ENCODE measurements at places on chromosomes 11 and 22. TPM values are rescaled to one million over a fixed set of nuclear protein-coding genes. Genes with fewer than 3 reads are reported as not detected.

Gene SLC22A9
- total RNA-seq = not detected

Gene DEUP1
- not detected for total RNA-seq

Gene MOGAT2
- total RNA-seq = not detected

Gene RIMBP3B
- total RNA-seq = 0.17 TPM

Gene MYBPC3
- not detected for total RNA-seq

Gene SYT8
- 5.8 TPM for total RNA-seq

Gene C11orf86
- total RNA-seq = not detected

Gene PDE3B
- total RNA-seq = 4.6 TPM

Gene RGL4
- total RNA-seq = not detected

Gene NFAM1
- 0.39 TPM for total RNA-seq

Gene LRP4
- 0.80 TPM for total RNA-seq

Gene DBX1
- total RNA-seq = not detected

Gene RPL27A
- total RNA-seq = 571 TPM

Gene RAB1B
- 146 TPM for total RNA-seq

- H3K27me3 ChIP-seq = no peaks in the 10 kb centered on the region
- H3K27ac ChIP-seq = no peak overlapping the region
- H3K36me3 ChIP-seq = peaks cover 8% of the 10 kb centered on the region
- DNase-seq = no peak
Measured at GRCh38 chr11:12817681-12818332, 143.6 kb downstream of the TEAD1 start.

DNA sequence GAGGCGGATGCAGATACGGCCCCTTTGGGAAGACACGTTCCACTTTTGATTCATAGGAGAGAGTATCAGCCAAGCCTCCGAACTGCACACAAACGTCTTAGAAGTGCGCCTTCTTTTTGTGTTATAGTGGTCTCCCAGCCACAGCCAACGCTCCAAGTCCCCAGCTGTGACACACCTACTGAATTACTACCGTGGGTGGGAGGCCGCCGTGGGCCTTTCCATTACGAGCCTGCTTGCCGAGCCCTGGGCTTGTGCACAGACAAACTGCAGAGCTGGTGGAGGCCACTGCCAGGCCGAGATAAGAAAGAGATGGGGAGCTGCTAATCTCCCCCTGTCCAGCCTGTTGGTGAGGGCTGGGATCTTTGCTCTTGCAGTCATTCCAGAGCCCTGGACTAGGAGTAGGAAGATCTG, 761 bp downstream of the HMBS start:
- no peaks in the 10 kb centered on the region for H3K27me3 ChIP-seq
- H3K4me1 ChIP-seq = no peaks in the 10 kb centered on the region
- H3K36me3 ChIP-seq = peaks cover 26% of the 10 kb centered on the region

- H3K27me3 ChIP-seq = peaks cover 42% of the 10 kb centered on the region
- H3K27ac ChIP-seq = no peak overlapping the region
- H3K4me3 ChIP-seq = no peak overlapping the region
- no peaks in the 10 kb centered on the region for H3K36me3 ChIP-seq
Measured at GRCh38 chr11:15577519-15577918, 462.8 kb downstream of the INSC start.

- no peaks in the 10 kb centered on the region for H3K27me3 ChIP-seq
- no peak for DNase-seq
- no peak overlapping the region for H3K27ac ChIP-seq
- H3K4me1 ChIP-seq = no peaks in the 10 kb centered on the region
- no peaks in the 10 kb centered on the region for H3K36me3 ChIP-seq
- no peak overlapping the region for H3K4me3 ChIP-seq
Measured at GRCh38 chr11:93020248-93021046, 51.0 kb downstream of the MTNR1B start.

DNA sequence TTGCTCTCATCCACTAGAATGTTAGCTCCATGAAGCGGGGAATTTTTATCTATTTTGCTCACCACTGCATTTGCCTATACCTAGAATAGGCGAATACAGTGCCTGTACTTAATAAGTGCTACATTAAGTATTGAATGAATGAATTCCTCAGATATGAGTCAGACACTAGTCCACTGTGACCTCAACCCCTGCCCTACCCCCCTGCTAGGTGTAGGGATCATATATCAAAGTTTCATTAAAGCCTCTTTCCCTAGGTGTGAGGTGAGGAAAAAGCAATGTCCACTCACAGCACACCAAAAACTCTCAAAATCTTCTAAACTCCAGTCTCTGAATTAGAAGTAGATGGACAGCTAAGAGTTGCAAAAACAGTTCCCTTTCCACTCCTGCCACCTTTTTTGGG, 9.8 kb upstream of the PSMA1 start:
- H3K36me3 ChIP-seq = no peaks in the 10 kb centered on the region
- H3K4me3 ChIP-seq = no peak overlapping the region
- H3K27me3 ChIP-seq = no peaks in the 10 kb centered on the region
- H3K27ac ChIP-seq = no peak overlapping the region
- H3K4me1 ChIP-seq = peaks cover 13% of the 10 kb centered on the region

DNA sequence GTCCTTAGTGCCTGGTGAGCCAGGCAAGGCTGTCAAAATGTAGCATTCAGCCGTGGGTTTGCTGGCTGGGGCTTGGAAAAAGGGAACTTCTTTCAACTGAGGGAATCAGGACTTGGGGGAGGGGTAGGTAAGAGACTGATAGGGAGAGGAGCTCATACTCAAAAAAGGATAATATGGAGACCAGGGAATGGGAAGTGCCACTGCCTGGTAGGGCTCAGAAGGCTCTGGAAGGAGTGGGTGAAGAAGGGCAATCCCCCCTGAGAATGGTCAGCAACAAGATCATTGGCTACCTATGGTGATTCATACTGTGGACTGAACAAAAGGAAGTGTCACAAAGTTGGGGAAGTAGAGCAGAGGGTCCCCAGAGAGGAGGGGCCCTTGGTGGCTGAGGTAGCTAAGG, 1.9 kb downstream of the CNGA4 start:
- H3K27ac ChIP-seq = no peak overlapping the region
- DNase-seq = no peak
- no peak overlapping the region for H3K4me3 ChIP-seq
- no peaks in the 10 kb centered on the region for H3K4me1 ChIP-seq

GRCh38 chr11:134480136-134480712, 68.2 kb upstream of the B3GAT1 start:
- no peaks in the 10 kb centered on the region for H3K36me3 ChIP-seq
- peaks cover 56% of the 10 kb centered on the region for H3K27me3 ChIP-seq
- DNase-seq = no peak

- DNase-seq = no peak
- H3K27me3 ChIP-seq = no peaks in the 10 kb centered on the region
- H3K4me3 ChIP-seq = no peak overlapping the region
- H3K36me3 ChIP-seq = peaks cover 6% of the 10 kb centered on the region
- no peak overlapping the region for H3K27ac ChIP-seq
- H3K4me1 ChIP-seq = no peaks in the 10 kb centered on the region
Measured at GRCh38 chr22:24265734-24266133, 4.9 kb upstream of the SPECC1L start.

DNA sequence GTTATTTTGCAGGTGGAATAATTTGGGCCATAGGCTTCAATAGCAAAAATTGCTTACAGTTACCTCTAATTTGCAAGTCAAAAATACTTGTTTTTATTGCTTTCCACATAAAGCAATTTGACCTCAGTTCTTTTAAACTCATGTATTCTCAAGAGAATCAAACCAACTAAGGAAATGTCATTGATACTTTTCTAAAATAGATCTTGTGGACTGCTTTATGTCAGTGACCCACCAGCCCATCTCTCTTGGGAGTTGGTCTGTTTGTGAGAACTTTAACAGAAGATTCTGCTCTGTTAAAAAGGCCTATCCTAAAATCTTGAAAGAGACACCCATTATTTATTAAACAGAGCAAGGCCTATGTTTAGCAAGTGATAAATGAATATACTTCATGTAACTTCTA, 75.2 kb downstream of the DDIAS start:
- H3K27me3 ChIP-seq = no peaks in the 10 kb centered on the region
- DNase-seq = no peak
- H3K4me1 ChIP-seq = no peaks in the 10 kb centered on the region
- no peak overlapping the region for H3K4me3 ChIP-seq
- H3K36me3 ChIP-seq = no peaks in the 10 kb centered on the region

DNA sequence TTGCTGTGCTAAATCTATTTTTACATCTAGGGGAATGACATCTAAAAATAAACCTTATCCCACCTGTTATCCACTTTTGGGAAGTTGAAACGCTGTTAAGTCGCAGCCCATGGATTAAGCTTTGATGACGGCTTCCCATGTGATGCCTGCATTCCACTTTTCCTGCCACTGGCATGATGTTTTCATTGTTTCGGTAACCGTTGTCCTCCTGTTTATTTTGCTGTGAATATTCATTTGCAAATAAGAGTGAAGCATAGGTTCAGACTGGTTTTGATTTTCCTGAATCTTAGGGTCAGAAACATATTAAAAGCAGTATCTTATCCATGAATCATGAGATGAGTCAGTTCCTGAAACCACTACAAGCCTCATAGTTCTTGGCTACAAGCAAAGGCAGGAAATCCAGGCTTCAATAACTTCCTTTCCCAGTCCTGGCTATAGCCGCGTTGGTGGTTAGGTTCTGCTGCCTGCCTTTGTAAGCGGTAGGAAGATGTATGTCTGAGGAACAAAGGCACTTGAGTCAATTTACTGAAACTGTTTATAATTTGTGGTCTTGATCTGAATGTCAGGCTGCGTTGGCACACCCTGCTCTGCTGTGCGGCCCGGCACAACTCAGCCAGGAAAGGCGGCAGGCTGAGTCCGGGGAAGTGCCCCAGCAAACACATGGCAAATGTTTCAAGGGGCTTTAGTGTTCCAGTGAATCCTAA, 19.4 kb downstream of the TEAD1 start:
- DNase-seq = peak; percentile 59
- peak overlapping the region; percentile 62 for H3K4me3 ChIP-seq
- no peaks in the 10 kb centered on the region for H3K27me3 ChIP-seq
- H3K36me3 ChIP-seq = peaks cover 16% of the 10 kb centered on the region
- peak overlapping the region; percentile 94 for H3K27ac ChIP-seq

- H3K4me1 ChIP-seq = peaks cover 25% of the 10 kb centered on the region
- H3K27me3 ChIP-seq = no peaks in the 10 kb centered on the region
- DNase-seq = no peak
- peak overlapping the region; percentile 6 for H3K27ac ChIP-seq
- H3K4me3 ChIP-seq = no peak overlapping the region
- H3K36me3 ChIP-seq = no peaks in the 10 kb centered on the region
Measured at GRCh38 chr11:23727387-23727786, 769.5 kb upstream of the LUZP2 start.

- no peak overlapping the region for H3K4me3 ChIP-seq
- H3K4me1 ChIP-seq = no peaks in the 10 kb centered on the region
- peak overlapping the region; percentile 30 for H3K27ac ChIP-seq
- H3K36me3 ChIP-seq = peaks cover 42% of the 10 kb centered on the region
- DNase-seq = peak; percentile 12
- no peaks in the 10 kb centered on the region for H3K27me3 ChIP-seq
Measured at GRCh38 chr22:31451709-31452571, 37.7 kb downstream of the EIF4ENIF1 start.

DNA sequence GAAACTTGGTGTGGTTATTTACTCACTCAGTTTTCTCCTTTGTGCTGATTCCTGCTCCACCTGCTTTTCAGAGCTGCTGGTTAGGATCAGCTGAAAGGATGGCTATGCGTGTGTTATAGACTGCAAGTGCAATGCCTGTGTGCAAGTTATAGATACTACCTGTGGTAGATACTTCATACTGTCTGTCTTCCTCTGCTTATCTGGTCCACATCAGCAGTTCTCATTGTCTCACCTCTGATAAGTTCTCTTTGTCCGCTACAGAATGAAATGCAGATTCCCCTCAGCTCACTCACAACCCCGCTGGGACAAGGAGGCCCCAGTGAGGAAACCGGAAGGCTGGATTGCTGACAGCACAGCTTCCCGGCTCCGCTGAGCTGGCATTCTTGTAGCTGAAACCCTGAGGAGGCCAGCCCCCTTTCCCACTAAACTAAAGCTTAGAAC, 37.5 kb upstream of the LYVE1 start:
- H3K27me3 ChIP-seq = peaks cover 12% of the 10 kb centered on the region
- no peaks in the 10 kb centered on the region for H3K4me1 ChIP-seq
- no peak overlapping the region for H3K4me3 ChIP-seq

GRCh38 chr11:27055065-27055682, 14.6 kb downstream of the BBOX1 start:
- no peak overlapping the region for H3K27ac ChIP-seq
- peak; percentile 54 for DNase-seq
- no peaks in the 10 kb centered on the region for H3K27me3 ChIP-seq
- H3K36me3 ChIP-seq = no peaks in the 10 kb centered on the region
- H3K4me1 ChIP-seq = peaks cover 9% of the 10 kb centered on the region
- H3K4me3 ChIP-seq = no peak overlapping the region

DNA sequence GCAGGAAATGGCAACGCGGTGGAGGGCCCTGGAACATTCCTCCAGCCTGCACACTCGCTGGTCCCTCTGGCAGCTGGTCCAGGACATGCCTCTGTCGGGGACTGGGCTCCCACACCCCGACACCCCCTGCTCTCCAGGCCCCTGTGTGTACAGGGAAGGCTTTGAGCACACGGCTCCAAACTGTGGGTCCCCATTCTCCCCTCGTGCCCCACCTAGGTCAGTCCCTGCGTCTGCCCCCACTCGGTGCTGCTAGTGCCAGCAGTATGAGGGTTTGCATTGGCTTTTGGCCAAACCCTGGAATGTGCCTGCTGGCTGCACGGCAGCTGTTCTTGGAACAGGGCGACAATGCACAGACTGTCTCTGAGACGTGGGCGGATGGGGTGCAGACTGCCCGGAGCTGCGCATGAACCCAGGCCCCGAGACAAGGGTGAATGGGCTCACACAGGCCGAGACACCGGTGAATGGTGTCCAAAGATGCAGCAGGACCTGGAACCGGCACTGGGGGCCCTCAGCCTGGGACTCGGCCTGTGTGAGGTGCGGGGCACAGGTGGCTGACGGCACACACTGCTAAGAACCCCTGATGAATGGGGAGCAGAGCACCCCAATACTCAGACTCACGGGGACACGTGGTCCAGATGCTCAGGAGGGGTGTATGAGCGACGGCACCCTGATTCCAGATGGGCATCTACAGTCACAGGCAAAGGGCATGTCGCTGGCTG, 7.5 kb upstream of the SYT8 start:
- peak; percentile 93 for DNase-seq
- peak overlapping the region; percentile 93 for H3K27ac ChIP-seq
- H3K36me3 ChIP-seq = peaks cover 38% of the 10 kb centered on the region

DNA sequence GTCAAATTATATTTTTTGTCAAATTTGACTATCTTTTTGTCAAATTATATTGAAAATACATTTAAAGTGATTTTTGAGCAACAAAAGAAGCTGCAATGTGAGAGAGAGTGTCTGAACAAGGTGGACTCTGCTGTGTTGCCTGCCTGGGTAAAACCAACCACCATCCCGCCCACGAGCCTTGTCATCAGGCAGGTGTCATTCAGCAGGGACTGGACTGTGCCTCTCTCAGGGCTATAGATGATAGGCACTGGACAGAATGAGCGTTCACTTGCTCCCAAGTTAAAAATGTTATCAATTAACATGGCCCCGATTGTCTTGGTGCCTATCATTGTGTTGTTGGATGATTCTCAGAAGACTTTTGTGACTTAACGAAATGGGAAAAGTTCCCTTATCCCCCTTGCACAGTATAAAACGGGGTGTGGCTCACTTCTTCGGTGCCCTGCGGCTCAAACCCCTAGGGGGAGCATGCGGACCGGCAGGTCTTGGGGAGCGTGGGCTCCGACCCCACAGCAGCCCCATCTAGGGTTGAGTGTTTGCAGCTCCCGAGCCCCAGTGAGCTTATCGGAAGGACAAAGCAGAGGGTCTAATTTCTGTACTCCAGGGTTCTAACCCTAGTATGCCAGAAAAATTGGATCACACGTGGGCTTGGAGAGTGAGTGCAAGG, 1.7 kb downstream of the APOL5 start:
- no peaks in the 10 kb centered on the region for H3K27me3 ChIP-seq
- no peak overlapping the region for H3K27ac ChIP-seq
- no peak overlapping the region for H3K4me3 ChIP-seq
- no peak for DNase-seq
- no peaks in the 10 kb centered on the region for H3K36me3 ChIP-seq

- H3K4me1 ChIP-seq = no peaks in the 10 kb centered on the region
- DNase-seq = no peak
- H3K4me3 ChIP-seq = no peak overlapping the region
- no peak overlapping the region for H3K27ac ChIP-seq
- H3K27me3 ChIP-seq = no peaks in the 10 kb centered on the region
Measured at GRCh38 chr22:41229215-41229614, 11.5 kb downstream of the CHADL start.

Data from Calu3 (cell line).